Naive thymus-derived CD8-positive, alpha-beta T cell (primary cell): ENCODE measurements at places on chromosomes 4 and X. TPM values are rescaled to one million over a fixed set of nuclear protein-coding genes. Genes with fewer than 3 reads are reported as not detected.

CLDN22 gene
- not detected for polyA plus RNA-seq

RPA4 gene
- polyA plus RNA-seq = not detected

CWH43 gene
- not detected for polyA plus RNA-seq

NPNT gene
- polyA plus RNA-seq = not detected

FGF13 gene
- polyA plus RNA-seq = not detected

TCEAL6 gene
- not detected for polyA plus RNA-seq

POU3F4 gene
- not detected for polyA plus RNA-seq
